ENCODE measurements at places on chromosomes 1 and 21.

GRCh38 chr1:213389061-213389581, 338.1 kb downstream of the RPS6KC1 start:
- no peak for DNase-seq

- peak; percentile 53 for DNase-seq
These were observed 766 bp downstream of the CNIH3 start for GRCh38 chr1:224616756-224617409.

- no peak for DNase-seq
These were observed 25.9 kb downstream of the TNNT2 start for GRCh38 chr1:201351617-201352016.

- DNase-seq, result no peak
These were observed 151.0 kb upstream of the RAB4A start for GRCh38 chr1:229119876-229120275.

DNA sequence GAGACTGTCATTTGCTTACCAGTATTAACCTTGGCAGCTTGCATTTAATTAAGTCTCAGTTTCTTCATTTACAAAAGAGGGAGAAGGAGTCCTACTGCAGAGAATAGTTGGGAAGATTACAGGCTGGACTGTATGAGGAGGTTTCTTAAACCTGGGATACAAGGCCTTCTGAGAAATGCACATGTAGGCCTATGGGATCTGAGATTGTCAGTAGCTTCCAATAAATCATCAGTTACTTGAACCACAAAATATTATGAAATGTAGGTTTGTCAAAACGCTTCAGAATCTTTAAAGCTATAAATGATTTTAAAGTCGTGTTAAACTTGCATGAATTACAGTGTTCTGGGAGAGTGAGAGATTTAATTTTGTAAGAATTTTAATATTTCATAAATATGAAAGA, 69.6 kb downstream of the NRIP1 start:
- DNase-seq, result no peak
